G401 (cell line): ENCODE measurements at places on chromosomes 5 and 9.

DNA sequence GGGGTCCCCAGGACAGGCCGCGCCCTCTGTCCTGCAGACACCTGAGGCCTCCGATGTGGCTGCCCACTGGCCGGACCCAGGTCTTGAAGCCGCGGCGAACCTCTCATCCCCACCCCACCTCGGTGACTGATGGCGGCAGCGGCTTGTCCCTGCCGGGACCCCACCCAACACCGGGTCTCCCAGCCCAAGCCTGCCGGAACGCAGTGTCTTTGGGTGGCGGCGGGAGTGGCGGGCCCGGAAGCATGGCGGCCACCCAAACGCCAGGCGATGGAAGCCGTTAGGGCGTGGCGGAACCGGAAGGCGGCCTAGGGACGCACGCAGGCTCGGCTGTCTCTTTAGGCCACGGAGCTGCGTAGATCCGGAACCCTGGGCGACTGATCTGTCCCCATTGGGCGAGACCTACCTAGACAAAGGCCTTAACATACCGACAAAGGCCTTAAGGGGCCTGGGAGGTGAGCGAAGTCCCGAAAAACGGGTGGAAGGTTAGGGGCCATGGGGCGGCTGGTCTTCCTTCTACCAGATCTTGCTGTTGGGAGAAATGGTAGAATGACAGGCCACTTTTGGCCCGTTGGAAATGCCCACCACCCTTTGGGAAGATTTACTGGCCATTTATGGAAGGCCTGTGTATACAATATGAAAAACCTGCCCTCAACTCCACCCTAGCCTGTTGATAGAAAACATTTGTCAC lies 94.6 kb upstream of the SMC2 start:
- no peak for DNase-seq

GRCh38 chr5:149641000-149641576 lies 59.8 kb downstream of the ARHGEF37 start:
- no peak for DNase-seq

- no peak for DNase-seq
These were observed 187.0 kb upstream of the S1PR3 start for GRCh38 chr9:88804254-88804596.

DNA sequence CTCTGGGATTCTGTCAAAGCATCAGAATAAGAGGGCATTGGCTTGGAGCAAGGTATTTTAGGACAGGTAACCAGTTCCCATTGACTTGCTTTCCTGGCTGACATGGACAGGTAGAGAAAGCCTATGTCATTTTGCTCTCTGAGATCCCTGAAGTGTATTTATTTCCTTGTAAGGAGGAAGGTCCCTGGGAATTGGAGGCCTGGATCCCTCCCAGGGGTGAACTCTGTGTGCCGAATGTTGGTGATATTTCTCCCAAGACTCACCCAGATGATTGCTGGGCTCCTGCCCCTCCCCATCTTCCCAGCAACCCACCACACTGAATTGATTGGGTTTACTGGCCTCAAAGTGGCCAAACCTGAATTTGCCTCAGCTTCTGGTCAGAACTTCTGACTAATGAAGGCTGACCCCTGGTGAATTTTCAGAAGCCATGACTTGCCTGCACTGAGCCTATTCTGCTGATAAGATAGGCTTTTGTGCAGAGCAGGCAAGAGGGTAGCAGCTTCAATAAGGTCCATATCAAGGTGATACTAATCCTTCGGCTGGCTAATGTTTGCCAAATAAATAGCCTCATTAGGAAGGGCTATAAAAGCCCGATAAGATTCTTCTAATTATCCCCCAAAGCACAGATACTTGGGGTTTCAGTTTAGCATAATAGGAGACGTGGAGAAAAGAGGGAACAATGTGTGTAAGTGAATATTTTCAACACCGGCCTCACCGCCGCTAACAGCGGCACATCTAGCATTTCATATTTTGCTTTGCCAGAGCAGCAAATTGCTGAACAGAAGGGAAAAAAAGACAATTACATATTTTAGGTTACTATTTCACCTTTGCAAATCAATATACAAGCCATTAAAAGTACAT lies 152.9 kb upstream of the PITX1 start:
- DNase-seq = no peak

GRCh38 chr5:77876316-77876715 lies 100.2 kb upstream of the TBCA start:
- DNase-seq = no peak

GRCh38 chr9:34328500-34328986 lies 525 bp downstream of the KIF24 start:
- no peak for DNase-seq
